SW480 (cell line): ENCODE measurements at places on chromosomes 5 and 9.

DNA sequence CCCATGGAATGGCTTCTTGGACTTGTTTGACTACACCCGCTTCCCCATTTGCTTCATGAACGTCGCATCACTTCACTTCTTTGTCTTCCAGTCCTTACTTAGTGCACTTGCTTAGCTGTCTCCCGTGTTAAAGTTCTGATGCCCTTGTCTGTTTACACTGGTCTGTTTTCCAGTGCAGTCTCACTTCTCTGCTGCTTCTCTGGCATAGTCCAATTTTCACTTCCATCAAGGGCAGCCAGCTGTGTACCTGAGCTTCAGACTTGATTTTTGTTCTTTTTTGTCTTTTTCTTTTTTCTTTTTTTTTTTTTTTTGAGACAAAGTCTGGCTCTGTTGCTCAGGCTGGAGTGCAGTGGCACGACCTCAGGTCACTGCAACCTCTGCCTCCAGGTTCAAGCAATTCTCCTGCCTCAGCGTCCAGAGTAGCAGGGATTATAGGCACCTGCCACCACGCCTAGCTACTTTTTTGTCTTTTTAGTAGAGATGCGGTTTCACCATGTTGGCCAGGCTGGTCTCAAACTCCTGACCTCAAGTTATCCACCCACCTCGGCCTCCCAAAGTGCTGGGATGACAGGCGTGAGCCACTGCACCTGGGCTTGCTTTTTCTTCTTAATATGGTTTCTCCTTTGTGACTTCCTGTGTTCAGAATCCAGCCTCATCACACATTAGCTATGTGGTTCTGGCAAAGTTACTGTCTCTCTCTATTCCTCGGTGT lies 75.4 kb downstream of the LRRC70 start:
- no peak for DNase-seq

GRCh38 chr9:132801659-132802058 lies 76.4 kb downstream of the AK8 start:
- no peak for DNase-seq

DNA sequence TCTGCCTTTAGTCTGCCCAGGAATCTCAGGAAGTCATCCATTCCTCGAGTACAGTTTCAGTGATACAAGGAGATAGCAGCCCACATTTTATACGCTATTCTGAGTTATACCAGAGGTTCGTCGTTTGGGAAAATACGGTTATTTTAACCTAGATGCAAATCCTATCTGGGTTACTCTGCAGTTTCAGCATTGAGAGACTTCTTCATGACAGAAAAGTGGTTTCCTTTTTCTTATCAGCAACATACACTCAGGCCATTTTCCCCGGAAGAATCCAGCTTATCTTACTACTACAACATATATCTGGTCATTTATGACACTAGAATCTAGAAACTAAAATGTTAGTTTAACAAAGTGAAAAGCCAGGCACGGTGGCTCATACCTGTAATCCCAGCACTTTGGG lies 83.4 kb upstream of the IQGAP2 start:
- no peak for DNase-seq

DNA sequence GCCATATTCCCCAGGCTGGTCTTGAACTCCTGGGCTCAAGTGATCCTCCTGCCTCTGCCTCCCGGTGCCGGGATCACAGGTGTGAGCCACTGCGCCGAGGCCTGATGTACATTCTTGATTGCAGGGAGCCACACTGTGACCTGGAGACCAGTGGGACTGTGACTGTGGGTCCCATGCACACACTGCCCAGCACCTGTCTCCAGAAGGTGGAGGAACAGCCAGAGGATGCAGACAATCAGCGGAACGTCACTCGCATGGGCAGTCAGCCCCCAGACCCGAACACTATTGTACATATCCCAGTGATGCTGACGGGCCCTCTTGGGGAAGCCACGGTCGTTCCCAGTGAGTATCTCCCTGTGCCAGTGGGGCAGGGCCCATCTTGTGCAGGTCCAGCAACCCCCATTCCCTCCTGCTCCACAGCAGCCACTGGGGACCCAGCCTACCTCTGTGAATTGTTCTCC lies 147.3 kb downstream of the CACNA1B start:
- DNase-seq: no peak

DNA sequence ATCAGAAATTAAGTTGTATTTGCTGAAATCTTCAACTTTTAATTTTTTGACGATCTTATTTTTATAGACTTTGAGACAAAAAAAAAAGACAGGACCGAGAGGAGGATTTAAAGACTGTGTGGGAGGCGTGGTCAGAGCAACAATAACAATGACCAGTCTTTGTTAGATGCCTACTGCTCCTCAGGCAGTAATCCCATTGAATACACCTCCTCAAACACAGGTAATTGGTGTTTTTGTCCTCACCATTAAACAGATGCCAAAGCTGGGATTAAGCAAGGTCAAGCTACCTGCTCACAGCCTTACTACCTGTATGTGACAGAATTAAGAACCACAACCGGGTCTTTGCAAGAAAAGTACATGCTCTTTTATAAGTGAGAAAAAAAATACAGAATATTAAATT lies 233.3 kb upstream of the GRAMD2B start:
- no peak for DNase-seq

GRCh38 chr5:4099386-4099785 lies 503.8 kb downstream of the IRX1 start:
- no peak for DNase-seq

DNA sequence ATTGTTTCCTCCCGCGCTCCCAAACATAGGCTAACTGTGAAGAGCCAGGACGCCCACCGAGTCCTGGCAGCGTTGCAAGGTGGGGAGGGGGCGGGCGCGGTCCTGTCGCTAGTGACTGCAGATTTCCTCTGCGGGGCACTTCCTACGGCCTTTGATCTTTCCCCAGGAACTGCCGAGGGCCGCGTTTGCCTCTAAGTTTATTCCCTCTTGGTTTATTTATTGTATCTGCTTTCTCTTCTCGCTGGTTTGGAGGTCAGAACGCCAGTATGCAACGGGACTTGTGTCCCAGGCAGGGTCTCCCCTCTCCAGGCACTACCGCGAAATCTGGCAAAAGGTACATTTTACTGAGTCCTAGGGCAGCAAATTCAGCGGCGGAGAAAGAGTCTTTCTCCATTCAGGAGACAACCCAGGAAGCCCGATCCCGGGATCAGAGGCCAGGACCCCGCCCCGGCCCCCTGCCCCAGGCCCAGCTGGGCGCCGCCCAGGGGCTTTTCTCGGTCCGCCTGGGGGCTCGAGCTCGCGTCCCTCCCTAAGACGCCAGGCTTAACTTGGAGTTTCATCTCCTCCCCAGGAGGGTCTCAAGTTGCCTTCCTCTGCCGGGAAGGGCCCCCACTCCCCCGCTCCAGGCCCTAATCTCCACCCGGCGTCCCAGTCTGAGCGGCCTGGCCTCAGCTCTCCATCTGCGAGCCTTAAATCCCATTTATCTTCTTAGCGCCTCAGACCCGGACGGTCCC lies 884 bp upstream of the EGFLAM start:
- DNase-seq: no peak

DNA sequence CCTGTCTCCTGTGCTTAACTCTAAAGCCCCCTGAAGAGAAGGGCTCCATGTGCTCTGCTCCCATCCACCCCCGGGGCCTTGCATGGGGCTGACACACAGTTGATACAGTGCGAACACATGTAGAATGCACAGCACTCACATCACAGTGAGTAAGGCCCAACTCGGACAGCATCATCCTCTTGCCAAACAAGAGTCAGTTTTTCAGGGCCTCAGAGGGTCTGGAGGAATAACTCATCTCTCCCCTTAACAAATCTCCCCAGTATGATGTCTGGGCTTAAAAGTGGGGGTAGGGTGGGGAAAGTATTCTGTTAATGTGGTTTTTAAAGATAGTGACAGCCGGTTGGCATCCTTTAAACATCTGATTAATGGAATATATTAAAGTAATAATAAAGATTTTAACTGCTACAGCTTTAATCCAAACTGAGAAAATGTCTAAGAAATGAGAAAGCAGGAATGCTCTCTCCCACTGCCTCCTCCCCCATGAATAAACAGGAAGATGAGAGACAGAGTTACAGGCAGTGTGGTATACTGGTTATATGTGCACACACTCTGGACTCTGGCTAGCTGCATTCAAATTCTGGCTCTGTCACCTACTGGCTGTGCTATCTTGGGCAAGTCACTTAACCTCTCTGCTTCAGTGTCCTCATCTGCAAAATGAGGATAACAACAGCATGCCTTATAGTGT lies 22.5 kb downstream of the APBA1 start:
- no peak for DNase-seq

GRCh38 chr9:86942281-86943200 lies 4.8 kb downstream of the GAS1 start:
- no peak for DNase-seq

GRCh38 chr9:127525401-127526188 lies 74.3 kb downstream of the LRSAM1 start:
- peak; percentile 43 for DNase-seq

DNA sequence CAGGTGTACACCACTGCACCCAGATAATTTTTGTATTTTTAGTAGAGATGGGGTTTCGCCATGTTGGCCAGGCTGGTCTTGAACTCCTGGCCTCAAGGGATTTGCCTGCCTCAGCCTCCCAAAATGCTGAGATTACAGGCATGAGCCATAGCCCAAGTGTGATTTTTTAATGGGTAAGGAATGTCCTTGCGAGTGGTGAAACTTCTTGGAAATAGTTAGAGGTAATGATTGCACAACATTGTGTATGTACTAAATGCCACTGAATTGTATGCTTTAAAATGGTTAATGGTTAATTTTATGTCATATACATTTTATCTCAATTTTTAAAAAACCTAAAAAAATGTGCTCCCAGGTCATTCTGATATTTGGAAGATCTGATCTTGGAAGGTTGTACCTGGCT lies 59.9 kb upstream of the IL6ST start:
- no peak for DNase-seq

- DNase-seq: no peak
Measured at GRCh38 chr5:151151793-151152192, 5.8 kb downstream of the ANXA6 start.

DNA sequence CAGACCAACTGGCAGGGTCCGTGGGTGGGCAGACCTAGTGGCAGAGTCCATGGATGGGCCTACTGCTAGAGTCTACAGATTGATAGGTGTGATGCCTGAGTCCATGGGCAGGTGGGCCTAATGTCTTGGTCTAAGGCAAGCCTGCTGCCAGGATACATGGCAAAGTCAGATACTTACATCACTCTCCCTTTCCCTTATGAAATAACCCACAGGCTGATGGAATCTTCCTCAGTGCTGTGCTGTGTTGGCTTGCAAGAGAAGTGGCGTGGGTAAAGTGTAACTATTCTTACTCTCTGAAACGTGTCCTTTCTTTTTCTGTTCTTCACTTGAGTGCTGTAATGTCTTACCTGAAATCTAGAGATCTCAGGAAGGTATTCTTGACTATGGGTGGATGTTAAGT lies 67.3 kb upstream of the ADRB2 start:
- no peak for DNase-seq

DNA sequence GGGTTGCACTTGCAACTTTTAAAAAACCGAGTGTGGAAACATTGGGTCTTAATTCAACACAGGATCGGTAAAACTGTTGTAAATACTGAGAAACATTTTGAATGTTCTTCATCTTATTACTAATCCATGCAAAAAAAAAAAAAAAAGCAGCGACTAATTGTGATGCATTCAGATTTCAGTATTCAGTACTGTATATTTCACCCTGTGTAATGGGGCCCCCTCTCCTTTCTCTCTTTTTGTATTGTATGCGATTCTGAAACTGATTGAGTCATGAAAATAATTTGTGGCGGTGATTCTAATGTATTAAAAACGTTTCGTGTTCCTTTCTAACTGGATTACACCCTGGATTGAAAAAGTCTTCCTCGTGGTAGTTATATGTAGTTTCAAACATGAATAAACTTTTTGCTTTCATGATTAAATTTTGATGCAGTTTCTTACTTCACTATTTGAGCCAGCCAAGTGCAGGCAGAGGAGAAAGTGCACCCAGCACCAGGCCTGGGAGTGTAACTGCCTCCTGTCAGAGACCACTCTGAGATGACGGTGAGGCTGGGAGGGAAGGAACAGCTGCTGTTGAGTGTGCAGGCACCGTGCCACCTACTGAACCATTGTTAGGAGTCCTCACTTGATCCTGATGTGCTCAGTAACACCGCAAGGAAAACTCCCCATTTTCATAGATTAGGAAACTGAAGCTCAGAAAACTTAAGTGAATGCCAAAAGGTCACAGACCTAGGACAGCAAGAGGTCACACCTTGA lies 220.0 kb downstream of the PBX3 start:
- DNase-seq: no peak

DNA sequence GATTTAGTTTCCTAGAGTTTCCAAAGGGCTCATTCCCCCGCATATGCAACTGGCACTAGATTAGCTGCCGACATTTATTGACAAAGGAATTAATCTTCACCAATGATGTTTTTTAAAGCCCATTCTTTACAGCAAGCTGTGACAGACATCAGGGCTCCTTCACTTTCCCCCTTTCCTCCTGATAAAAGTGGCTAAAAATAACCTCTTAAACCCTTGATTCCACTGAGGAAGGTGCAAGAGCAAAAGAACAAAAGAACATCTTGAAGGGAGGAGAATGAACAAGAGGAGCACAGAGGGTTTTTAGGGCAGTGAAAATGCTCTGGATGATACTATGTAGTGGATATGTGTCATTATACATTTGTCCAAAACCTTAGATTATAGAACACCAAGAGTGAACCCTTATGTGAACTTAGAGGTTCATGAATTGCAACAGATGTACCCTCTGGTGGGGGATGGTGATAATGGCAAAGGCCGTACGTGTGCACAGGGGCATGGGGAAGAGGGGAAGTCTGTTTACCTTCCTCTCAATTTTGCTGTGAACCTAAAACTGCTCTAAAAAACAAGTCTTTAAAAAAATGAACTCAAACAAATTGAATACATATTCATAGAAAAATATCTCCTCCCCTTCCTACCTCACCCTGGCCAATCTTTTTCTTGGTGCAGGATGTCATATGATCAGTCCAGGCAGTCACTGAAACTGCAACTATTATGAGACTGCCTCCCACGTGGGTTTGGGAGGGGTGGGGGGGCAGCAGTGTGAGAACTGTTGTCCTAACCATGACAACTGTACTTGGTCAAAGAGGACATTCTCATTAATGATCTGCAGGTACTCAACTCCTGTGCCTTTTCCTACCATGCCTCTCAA lies 83.0 kb downstream of the MARCHF3 start:
- DNase-seq: no peak

DNA sequence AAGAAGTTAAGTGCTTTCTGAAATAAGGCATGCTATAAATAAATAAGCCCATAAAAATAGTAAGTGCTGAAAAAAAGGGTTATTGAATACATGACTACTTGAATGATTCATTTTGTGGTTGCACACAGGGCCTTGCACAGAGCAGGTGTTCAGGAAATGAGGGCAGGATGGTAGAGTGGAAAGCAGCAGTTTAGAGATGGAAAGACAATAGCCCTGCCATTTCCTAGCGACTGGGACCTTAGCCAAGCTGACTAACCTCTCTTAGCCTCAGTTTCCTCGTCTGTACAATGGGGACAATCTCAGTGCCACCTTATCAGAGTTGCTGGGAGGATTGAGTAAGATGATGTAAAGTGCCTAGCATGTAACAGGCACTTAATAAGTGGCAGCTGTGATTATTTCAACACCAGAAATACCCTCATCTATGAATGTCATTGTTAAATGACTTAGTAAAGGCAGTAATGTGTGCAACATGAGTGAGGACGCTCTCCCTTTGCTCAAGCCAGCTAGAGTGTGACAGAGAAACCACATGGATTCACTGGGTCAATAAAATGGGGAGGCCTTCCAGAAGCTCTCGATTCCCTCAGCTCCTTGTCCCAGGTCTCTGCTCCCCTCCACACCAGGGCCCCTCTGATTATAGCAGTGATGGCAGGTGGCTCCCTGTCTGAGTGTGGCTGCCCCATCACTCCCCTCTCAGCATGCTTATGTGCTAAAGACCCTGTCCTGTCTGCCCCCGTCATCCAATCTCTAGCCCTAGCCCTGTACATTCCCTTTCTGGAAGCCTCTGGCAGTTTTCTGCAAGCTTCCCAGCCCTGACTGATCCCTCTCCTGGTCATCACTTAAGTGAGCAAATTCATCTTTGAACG lies 16.0 kb upstream of the PHF19 start:
- peak; percentile 95 for DNase-seq
